NCI-H526 (cell line): ENCODE measurements at places on chromosomes 12 and 14.
A peak's percentile ranks its signal among the peaks of the same experiment; 100 is the strongest.

DNA sequence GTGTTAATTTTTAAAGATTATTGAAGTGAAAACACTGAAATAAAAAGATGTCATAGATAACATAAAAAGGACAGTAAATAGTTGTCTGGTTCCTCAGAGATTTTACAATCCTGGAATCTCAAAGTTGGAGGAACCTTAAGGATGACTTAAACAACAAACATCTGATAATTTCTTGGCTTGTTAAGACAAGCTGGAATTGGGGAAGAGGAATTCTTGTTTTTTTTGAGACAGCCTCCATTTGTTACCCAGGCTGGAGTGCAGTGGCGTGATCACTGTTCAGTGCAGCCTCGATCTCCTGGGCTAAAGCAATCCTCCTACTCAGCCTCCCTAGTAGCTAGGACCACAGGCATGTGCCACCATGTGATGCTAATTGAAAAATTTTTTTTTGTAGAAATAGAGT, 2.3 kb downstream of the ZNF410 start:
- DNase-seq = no peak

DNA sequence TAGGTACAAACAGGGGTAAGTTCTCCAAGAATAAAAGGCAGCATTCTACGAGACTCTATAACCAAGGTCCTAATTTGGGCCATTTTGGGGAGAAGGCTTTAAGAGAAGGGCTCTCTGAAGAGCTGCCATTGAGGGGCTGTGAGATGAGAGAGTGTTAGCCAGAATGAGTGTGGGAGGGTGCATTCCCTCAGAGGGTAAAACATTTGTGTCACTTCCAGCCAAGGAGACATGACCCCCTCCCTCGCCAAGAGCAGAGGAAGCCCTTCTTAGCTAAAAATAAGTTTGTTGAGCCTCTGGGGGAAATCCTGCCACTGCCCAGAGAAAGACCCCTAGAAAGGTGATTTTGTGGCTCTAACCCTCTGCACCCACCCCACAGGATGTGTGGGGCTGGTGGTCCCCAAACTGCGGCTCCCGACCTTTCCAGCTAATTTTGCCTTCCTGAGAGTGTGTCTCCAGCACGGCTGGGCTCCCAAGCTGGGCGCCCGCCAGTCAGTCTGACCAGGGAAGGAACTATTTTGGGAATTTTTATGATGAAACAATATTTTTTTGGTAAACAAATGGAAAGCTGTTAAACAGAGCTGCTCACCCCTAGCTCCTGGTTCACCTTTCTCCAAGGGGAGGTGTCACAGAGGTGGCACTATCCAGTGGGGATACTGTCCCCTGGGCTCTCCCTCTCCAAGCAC, 65.9 kb upstream of the JDP2 start:
- no peak for DNase-seq

- no peak for DNase-seq
These were observed 50.3 kb upstream of the KITLG start for GRCh38 chr12:88630561-88630960.

DNA sequence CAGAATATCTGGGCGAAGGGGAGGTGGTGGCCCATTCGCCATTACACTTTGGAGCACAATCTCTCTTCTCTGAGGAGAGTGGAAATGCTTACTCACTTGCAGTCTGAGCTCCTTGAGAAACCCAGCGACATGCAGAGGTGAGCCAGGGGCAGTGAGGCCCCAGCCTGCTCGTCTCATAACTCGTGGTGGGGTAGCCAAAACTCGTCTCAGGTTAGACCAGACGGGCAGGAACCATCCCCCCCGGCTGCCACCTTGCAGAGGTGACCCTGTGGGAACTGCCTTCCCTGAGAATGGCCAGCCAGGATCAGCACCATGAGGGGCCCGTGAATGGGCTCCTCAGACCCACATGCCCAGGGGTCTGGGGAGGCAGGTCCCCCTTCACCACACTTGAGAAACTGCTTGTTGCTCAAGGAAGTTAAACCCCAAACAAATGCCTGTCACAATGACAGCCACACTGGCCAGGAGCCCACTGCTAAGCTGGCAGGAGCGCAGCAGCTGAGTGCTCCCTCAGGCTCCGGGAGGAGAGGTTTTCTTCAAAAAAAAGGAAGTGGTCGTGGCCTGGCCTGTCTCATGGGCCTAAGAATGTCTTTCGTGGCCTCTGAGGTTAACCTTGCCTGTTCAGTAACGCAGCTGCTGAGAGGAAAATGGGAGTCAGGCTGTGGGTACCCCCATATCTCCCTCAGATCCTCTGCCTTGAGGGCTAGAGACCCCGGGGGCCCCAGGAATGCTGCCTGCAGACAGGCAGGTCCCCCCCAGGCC, 9.2 kb upstream of the ALDH2 start:
- DNase-seq = no peak

GRCh38 chr14:69593018-69593677, 18.2 kb upstream of the SUSD6 start:
- no peak for DNase-seq

DNA sequence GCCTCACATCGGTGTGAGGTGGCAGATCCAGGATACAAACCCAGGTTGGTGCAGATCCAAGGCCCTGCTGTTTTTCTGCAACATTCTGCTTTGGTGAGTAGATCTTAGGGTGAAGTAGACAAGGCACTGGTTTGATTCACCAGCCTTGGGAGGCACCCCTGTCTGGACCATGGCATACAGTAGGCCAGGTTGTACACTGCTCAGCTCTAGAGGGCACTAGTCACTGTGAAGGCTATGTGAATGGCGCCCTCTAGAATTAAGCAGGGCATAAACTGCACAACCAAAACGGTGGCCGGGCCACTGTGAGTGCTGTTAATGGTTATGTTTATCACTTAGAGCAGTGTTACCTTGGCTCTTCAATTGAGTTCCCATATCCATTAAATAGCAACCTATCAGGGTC, 280.6 kb upstream of the PWP1 start:
- DNase-seq = no peak

DNA sequence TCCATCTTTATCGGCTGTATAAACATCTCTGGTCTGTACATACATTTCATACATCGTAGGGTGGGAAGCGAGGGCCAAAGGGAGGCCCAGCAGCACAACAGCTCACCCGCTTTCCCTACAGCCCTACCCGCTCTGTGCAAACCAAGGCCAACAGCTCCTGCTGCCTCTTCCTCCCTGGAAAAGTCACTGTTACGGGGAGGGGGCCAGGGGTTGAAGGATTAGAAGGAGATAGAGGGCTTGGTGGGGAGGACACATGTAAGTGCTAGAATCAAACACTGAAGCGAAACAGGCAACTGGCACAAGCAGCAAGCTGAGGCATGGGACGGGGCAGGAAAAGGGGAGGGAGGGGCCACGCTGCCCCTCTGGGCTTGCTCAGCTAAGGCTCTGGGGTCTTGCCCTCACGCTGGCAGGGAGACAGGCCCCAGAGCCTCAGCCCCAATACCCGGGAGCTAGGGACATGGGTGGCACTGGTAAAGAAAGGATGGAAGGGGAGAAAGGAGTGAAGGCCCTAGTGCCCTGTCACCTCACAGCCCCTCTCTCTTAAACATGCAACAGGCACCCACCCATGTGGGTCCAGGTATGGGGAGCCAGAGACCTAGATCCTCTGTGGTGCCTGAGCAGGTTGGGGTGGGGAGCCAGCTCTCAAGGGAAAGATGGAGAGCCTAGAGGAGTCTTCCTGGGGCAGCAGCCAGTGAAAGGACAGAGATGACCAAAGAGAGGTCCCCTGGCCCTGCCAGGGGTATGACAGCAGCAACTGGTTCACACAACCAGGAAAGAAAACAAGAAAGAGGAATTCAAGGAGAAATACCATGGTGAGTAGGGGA, 14.4 kb downstream of the SPRYD3 start:
- DNase-seq = no peak

DNA sequence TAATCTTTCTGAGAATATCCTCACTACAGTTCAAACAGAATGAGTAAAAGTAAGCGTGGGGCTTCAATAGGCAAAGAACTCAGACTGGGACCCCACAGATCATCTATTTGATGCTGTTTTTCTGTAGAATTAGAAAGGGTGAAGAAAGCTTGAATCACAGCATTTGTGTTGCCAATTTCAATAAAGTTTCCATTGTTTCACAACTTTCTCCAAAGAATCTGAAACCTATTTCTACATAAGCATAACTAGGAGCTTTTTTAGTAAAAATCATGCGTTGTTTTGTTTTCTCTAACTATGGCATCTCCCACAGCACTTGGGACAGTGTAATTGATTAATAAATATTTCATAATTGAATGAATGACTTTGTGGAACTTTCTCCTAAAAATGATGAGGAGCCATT, 16.7 kb upstream of the NEDD1 start:
- DNase-seq = no peak

DNA sequence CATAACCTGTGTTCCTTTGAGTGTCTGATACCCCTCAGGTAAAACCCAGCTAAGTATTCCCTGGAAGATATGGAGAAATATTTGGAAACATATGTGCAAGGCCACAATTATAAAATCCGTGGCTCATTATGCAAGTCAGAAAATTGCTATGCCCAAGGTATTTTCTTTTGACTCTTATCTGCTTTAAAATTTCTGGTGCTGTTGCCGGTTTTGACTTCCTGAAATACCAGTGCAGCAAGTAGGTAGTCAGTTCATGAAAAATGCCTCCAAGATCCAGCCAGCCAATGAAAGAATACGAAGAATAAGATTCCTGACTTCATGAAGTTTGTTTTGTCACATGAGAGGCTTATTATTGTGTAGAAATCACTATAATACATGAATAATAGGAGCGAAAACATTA, 20.2 kb upstream of the FUT8 start:
- DNase-seq = no peak

GRCh38 chr14:42778984-42779383, 1172.3 kb downstream of the LRFN5 start:
- no peak for DNase-seq

DNA sequence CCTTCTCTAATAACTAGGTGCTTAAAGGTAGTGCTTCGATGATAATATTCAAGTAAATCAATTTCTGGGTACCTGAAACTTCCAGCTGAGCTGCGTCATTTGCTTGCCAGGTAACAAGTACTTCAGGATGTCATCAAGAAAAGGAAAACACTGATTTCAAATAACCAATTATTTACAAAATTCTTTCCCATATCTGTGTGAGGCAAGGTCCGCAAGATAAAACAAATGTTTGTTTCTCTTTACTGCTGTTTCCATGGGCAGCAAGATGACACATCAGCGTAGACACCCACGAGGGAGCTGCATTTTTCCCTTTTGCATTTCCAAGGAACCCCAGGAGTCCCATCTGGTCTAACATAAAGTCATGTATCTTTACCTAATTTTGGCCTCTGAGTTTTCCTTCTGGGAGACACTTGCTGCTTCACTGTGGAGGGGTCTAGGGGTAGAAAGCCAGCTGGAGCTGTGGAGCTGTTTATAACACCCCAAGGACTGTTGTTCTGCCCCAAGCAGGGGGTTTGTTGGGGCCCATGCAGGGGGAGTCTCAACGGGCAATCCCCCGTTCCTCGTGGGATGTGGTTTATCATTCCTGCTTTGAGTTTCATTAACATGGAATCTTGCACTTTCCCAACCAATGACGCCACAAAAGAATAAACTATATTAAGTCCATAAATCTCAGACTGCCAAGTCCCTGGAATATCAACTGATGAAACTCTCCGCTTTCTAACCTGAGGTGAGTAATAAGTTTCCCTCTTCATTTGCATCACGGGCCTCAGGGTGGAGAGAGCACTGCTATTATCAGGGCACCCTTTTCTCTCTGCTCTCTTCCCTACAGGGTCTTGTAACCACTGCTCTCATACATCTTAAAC, 112.8 kb upstream of the PELI2 start:
- DNase-seq = peak; percentile 70

GRCh38 chr12:5577741-5578140, 145.8 kb downstream of the NTF3 start:
- DNase-seq = no peak

DNA sequence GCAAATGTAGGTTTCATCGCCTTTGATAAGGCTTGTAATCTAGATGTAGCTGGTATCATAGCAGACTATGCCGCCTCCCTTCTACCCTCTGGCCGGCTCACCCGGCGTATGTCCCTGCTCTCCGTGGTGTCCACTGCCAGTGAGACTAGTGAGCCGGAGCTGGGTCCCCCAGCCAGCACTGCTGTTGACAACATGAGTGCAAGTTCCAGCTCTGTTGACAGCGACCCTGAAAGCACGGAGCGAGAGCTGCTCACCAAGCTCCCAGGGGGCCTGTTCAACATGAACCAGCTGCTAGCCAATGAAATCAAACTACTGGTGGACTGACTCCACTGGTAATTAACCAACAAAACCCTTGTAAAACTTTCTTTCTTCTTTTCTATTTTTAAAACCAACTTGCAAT, 49.0 kb upstream of the A2ML1 start:
- DNase-seq = no peak

DNA sequence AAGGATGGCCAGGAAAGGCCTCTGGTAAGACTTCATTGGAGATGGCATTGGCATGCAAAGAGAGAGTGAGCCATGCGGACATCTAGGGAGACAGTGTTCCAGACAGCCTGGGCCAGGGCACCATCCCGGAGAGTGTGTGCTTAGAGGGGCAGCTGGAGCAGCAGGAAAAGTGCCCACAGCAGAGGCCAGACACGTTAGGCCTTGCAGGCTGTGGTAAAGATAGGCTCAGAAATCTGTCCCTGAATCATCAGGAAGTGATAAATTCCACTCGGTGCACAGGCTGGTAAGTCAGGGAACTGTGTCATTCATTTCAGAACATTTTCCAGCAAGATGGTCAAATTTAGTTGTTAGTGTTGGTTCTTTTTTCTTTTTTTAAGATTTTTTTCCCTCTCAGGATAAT, 8.8 kb downstream of the GALNT16 start:
- DNase-seq = no peak

- no peak for DNase-seq
These were observed 620 bp downstream of the PGAM5 start for GRCh38 chr12:132711080-132711843.

- peak; percentile 87 for DNase-seq
These were observed 21.3 kb upstream of the OASL start for GRCh38 chr12:121060149-121061001.

DNA sequence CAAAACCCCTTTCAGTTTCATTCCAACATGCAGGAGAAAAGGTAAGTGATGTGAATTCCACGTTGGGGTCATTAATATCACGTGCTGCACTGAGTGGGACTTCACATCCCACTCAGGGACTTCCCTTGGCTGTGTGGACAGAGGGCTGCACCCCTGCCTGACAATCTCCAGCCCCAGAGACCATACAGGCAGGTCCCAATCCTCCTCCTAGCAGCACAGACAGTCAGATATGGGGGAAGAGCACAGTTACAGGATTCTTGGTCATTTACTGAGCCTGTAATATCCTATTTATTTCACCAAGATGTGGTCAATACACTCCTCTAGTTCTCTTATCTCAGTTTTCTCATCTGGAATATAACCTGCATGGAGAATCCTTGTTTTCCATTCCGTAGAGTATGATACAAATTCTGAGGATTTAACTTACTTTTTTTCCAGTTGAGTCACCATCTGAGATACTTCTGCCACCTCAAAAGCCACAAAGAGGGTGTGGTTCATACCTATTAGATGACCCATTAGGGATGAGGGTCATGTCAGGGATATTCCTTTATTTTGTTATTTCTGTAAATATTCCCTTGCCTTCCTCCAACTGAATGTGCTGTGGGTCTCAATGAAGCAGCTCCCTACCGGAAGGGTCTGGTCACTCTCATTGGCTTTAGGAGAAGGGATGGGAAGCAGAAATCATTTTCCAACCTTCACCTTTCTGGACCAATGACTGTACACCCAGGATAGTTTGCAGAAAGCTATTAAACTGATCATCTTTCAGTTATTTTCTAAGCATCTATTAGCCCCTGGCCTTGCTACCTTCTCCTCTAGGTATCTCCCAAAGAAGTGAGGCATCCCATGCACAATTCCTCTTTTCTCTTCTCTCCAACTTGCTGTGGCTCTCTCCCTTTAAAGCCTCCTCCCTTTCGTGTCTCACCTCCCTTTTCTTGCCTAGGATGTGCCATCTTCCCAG, 43.0 kb upstream of the NTF3 start:
- no peak for DNase-seq

GRCh38 chr12:3135522-3136461, 58.6 kb downstream of the TSPAN9 start:
- DNase-seq = peak; percentile 48
